Hematopoietic multipotent progenitor cell treated with erythropoietin and hydrocortisone succinate and interleukin-3 and kit ligand, for 17 days (in vitro differentiated cells): ENCODE measurements at places on chromosomes 4 and X.

DNA sequence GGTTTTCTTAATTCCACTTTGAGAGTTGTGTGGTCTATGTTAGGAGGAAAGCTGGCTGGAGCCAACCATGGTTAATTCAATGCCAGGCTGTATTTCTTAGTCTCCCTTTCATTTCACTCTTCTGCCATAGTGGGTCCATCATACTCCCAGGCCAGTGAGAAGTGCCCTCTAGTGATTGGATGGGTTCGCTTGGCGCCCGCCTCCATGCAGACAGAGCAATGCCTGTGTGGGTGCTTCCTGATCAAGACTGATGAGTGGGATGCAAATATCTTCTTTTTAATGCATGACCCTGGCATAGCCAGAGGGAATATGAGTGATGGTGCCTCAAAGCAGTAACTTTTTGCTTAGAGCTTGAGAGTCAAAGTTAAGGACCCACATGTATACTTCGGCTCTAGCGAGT is 6.4 kb downstream of the BMX start:
- no peak for DNase-seq

GRCh38 chr4:151524610-151525009 is 115.6 kb downstream of the FHIP1A start:
- no peak for DNase-seq

GRCh38 chr4:84966382-84967242 is at the start of gene WDFY3:
TSS of gene WDFY3 (minus strand) at chr4:84966690. CDS start at chr4:84860591, 106,099 bp downstream.
- no peak for DNase-seq

DNA sequence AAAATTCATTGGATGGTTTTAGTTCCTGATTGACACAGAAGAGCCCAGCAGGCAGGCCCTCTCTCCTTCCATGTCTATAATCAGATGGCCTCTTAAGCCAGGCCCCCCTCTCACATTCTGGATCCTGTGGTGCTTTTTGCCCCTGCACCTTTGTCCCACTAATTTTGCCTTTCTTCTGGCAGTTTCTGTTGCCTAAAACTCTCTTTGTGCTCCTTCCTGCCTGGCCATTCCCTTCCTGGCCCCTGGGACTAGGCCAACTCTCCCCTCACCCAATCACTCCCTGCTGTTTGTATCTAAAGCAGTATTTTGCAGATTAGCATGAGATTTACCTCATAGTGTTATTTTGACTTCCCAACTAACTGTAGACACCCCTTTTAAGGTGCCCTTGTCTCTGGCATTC is 42.7 kb upstream of the DDX3X start:
- no peak for DNase-seq

DNA sequence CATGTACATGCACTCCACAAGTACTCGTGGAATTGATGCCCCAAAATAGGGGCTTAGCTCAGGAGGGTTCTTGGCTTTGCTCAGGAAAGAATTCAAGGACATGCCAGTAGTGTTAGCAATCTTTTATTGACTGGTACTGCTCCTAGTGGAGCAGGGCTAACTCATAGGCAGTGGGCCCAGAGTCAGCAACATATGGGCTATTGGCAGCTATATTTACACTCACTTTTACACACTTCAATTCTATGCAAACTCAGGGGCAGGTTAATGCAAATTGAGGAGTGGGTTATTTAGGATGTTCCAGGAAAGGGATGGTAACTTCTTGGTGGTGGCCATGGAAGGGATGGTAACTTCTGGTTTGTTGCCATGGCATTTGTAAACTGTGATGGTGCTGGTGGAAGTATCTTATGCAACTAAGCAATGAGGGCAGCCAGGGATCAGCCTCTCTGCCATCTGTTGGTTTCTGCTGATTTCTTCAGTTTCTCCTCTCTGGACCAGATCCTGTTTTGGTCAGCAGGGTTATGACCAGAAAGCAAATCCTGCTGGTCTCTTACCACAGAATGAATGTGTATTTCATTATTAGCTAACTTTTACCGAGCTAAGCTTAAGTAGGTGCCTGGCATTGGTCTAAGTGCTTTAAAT is 69.2 kb upstream of the FAT1 start:
- DNase-seq, result no peak

- no peak for DNase-seq
These were observed 859 bp downstream of the SMARCA1 start for GRCh38 chrX:129522184-129523078.

GRCh38 chrX:42459735-42460134 is 318.2 kb downstream of the PPP1R2C start:
- no peak for DNase-seq

DNA sequence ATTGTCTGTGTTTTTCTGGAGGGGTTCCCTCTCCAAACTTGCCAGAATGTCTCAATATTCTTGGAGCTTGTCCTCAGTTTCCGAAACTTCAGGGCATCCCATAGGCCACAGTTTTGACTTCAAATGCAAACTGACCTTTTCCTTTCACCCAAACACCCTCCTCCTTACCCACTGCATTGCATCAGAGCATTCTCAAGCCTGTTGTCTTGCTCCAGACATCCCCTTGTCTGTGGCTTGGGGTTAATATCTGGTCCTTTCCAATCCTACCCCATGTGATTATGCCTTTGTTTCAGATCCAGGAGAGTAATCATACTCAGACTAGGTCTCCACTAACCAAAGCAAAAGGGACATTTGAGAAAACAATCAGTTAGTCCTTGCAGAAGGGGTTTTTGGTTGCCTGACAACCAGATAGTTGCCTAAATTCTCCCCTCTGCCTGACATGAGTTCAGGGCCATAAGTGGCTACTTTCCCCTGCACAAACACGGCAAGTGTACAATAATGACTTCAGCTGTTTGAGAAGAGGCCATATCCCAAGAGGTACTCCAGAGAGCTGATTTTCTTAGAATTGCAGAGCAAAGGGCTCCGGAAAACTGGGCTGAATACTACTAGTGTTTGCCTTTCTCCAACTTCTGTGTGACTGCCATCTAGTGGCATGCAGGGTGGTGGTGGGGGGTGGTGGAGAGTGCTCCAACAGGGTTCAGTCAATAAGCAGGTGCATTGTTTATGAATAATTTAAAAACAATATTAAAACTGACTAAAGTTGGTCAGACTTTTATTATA is 130.2 kb downstream of the CHRDL1 start:
- no peak for DNase-seq

DNA sequence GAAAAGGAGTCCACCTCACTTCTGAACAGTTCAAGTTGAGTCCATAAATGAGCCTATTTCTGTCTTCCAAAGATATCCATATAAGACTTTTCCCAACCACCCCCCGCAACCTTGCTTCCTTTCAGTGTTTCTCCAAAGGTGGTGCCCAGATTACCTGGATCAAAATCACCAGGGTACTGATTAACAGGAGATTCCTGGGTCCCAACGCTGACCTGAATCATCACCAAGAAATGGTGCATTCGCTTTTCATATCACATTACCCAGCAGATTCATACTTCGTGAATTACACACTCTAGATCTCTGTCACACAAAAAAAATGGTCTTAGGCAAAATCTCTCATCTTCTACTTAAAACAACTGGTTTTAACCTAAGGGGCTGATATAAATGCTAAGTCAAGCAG is 2.1 kb upstream of the GALNT7 start:
- no peak for DNase-seq

GRCh38 chr4:2354760-2355159 is 63.7 kb downstream of the ZFYVE28 start:
- no peak for DNase-seq

GRCh38 chrX:20388594-20388993 is 121.9 kb upstream of the RPS6KA3 start:
- DNase-seq, result no peak

- no peak for DNase-seq
These were observed 65.7 kb downstream of the SEL1L3 start for GRCh38 chr4:25797136-25797535.

DNA sequence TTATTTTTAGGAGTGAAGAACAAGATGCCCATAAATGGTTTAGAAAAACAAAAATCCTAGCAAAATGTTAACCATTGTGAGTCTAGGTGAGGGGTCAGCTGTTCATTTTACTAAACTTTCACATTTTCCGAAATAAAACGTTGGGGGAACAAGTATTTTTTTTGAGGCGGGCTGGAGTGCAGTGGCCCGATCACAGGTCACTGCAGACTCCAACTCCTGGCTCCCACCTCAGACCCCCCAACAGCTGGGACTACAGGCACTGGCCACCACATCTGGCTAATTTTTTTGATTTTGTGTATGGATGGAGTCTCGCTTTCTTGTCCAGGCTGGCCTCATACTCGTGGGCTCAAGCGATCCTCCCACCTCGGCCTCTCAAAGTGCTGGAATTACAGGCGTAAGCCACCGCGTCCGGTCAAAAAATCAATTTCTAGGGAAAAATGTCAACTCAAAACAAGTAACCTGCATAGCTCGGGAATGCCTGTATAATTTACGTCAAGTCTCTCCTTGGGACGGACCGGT is 742 bp upstream of the TAF1 start:
- DNase-seq, result peak; percentile 4

- DNase-seq, result no peak
These were observed 64.0 kb downstream of the COX18 start for GRCh38 chr4:73005514-73005913.

DNA sequence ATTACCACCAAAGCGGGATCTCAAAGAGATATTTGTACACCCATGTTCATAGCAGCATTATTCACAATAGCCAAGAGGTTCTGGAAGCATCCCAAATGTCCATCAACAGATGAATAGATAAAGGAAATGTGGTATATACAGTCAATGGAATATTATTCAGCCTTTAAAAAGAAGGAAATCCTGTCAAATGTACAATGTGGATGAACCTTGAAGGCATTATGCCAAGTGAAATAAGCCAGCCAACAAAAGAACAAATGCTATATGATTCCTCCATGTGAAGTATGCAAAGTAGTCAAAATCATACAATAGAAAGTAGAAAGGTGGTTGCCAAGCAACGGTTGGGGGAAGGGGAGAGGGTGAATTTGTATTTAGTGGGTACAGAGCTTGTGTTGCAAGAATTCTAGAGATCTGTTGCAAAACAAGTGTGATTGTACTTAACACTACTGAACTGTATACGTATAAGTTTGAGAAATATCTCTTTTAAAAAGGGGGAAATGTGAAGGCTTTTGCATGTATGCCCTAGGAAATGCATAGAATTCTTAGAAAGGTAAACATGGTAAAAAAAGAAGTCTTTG is 5.0 kb upstream of the ZRSR2 start:
- no peak for DNase-seq

GRCh38 chrX:40245488-40246071 is 147.8 kb upstream of the BCOR start:
- DNase-seq, result no peak
